Articular chondrocyte of knee joint (primary cell): ENCODE measurements at places on chromosomes 3 and 15. TPM values are rescaled to one million over a fixed set of nuclear protein-coding genes. Genes with fewer than 3 reads are reported as not detected.

The C3orf85 gene
- not detected in 2 replicates for total RNA-seq

The KNG1 gene
- total RNA-seq = not detected in 2 replicates

The SHF gene
- 4.6 and 5.5 TPM in 2 replicates for total RNA-seq

The MFAP1 gene
- total RNA-seq = 23.9 and 32.3 TPM in 2 replicates

The SNRK gene
- 23.1 and 25.6 TPM in 2 replicates for total RNA-seq

The GPR160 gene
- total RNA-seq = 0.26 and 0.65 TPM in 2 replicates
